ENCODE measurements at places on chromosomes 1 and 21.

DNA sequence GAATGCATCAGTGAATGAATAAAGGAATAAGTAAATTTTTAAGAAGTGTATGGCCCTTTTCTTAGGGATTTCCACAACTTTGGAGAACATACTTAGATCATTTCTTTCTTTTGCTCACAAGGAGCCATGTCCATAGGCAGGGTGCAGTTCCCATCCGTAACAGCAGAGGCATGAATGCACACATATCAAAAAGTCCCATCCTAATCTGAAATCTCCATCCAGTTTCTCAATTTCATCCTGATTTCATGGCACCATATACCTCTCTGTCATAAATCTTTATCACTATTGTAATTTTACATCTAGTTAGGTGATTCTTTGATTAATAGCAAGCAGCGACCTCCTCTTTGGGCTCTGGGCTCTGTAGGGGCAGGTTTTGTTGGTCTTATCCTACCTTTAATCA is 359.2 kb downstream of the RRAGC start:
- no peak for DNase-seq

GRCh38 chr1:181061891-181062835 is 26.3 kb upstream of the IER5 start:
- DNase-seq = no peak

GRCh38 chr1:159942632-159943277 is 2.7 kb downstream of the IGSF9 start:
- DNase-seq = no peak

- no peak for DNase-seq
Measured at GRCh38 chr21:42343556-42343955, 7.2 kb downstream of the TFF2 start.
